ENCODE measurements at places on chromosomes 16 and 17.
A peak's percentile ranks its signal among the peaks of the same experiment; 100 is the strongest.

DNA sequence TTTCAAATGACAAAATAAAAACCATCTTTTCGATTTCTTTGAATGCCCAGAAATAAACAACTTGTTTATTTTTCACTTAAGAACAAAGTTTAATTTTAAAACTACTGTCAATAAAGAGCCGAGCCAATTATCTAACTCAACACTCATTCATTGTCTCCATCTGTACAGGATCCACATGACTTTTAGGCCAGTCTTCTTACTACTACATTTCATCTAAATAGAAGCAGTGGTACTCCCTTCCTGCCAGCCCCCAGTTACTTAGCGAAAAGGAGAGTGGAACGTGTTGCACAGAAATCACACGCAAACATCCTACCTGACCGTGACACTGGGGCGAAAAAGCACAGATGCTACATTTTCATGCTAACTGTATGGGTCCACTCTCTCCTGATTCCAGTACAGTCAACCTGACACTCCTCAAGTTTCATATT is 1.2 kb downstream of the GNA13 start:
- no peak for DNase-seq

DNA sequence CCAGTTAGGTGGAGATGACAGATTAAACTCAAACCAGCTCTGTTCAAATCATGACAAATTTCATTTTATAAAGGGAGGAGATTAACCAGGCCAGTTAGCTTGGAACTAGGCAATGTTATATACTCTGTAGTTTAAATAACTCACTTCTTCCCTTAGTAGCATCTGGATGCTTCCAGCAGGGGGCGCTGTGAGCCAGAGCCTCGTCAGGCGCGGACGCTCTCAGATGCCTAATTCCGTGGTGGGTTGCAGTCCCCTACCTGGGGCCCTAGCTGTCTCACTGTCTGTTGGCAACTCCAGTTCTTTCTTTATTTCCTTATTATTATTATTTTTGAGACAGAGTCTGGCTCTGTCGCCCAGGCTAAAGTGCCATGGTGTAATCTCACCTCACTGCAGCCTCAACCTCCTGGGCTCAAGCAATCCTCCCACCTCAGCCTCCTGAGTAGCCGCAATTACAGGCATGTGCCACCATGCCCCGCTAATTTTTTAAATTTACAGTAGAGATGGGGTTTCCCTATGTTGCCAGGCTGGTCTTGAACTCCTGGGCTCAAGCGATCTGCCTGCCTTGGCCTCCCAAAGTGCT is 17.3 kb upstream of the WFDC1 start:
- peak; percentile 52 for DNase-seq

GRCh38 chr17:11922638-11923037 is 74.6 kb downstream of the ZNF18 start:
- no peak for DNase-seq

DNA sequence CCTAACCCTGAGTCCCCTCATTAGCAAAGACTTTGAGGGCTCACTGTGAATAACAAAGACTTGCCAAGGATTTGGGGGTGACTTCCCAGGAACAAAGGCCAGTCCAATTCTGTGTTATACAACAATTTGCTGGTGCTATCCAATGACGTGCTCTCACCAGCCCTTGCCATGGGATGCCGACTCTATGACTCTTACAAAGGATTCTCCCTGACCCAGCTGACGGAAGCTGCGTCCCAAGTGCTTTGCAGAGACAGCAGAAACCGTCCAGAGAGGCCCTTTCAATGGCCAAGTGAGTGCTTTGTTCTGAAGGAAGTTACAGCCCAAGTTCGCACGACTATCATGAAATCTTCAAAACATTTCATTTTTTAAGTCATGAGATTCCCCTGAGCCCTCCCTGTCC is 345.3 kb upstream of the TNRC6C start:
- DNase-seq: no peak

- no peak for DNase-seq
Measured at GRCh38 chr17:10769840-10770239, 34.1 kb downstream of the TMEM238L start.

DNA sequence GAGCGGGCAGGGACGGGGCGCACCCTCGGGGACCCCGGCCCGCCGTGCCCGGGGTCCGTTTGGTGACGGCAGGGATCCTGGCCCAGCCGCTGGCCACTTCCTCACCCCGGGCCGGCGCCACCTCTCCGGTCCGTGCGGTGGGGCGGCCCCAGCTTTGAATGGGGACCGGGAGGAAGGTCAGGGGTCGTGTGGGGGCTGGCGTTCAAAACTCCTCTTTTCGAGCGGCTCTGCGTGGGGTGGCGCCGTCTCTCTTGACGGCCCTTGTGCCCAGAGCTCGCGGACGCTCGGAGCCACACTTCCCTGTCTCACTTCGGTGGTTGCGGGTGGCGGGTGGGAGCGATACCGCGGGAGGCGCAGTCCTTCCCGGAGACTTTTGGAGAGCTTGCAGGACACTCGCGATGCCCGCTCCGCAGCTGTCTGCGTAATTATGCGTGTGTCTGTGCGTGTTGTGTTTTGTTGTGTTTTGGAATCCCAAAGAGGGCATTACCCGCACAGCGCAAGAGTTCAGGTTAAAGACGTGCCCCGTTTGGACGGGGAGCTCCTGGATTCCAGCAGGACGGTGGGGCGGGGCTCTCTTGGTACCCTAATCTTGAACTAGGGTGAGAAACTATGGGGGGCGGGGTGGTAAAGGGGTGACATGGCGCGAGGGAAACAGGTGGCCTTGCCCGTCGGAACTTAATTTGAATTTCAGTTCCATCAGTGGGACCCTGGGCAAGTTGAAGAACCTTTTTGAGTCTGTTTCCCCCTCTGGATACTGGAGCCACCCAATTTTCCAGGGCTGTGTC is 637 bp downstream of the PLCG2 start:
- peak; percentile 27 for DNase-seq

DNA sequence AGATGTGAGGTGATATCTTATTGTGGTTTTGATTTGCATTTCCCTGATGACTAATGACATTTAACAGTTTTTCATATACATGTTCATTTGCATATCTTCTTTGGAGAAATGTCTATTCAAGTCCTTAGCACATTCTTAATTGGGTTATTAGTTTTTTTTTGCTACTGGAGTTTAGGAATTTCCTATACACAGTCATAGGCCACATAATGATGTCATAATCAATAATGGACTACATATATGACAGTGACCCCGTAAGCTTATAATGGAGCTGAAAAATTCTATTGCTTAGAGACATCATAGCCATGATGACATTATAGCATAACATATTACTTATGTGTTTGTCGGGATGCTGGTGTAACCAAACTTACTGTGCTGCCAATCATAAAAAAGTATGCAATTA is 83.7 kb downstream of the ABCA8 start:
- no peak for DNase-seq

DNA sequence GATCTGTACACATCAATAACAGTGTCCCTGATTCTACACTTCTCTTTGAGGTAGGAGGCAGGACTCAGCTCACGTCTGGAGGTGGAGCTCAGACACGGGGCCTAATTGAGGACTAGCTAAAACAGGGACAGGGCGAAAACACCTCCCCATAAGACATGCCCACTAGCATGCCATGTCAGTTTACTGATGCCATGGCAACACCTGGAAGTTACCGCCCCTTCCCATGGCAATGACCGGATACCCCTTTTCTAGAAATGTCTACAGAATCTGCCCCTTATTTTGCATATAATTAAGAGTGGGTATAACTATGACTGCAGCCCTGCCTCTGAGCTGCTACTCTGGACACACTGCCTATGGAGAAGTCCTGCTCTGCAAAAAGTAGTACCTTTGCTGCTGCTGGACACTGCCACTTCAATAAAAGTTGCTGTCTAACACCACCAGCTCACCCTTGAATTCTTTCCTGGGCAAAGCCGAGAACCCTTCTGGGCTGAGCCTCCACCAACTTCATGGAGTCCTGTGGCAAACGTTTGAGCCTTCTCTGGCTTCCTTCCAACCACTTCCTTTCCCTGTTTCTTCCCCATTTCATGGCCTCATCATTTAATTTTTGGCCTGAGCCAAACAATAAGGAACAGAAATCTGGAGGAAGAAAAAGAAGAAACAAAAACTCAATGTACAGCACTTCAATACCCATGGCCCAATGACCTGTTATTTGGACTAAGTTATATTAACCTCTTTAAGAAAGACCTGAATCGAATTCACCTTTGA is 21.0 kb downstream of the PHB1 start:
- DNase-seq: peak; percentile 26

DNA sequence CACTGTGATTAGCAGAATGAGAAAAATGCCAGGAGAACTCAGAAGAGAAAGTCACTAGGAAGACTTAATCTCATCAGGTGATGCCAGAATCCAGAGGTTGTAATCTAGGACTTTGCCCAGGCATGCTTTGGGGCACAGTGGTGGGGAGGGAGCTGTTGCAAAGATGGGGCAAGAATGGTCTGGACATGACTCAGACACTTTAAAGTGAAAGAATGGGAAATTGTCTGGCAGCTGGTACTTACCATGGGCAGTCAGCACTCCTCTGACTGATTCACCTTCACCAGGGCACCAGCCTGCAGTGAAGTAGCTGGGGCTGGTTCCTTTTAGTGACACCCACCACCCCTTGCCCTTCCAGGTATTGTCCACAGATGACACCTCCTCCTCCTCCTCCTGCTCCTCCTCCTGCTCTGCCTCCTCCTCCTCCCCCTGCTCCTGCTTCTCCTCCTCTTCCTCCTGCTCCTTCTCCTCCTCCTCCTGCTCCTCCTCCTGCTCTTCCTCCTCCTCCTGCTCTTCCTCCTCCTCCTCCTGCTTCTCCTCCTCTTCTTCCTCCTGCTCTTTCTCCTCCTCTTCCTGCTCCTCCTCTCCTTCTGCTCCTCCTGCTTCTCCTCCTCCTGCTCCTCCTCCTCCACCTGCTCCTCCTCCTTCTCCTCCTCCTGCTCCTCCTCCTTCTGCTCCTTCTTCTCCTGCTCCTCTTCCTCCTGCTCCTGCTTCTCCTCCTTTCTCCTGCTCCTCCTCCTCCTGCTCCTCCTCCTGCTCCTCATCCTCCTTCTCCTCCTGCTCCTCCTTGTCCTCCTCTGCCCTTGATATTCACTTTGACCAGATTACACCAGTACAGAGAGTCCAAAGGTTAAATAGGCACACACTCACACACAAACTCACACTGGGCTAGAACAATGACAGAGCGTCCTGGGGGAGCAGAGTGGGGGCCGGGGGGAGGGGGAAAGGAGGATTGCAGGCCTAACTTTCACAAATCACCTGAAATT is at the start of gene CHD9NB:
CHD9NB (minus strand) TSS at position 379 of the 983 bp plus-strand sequence. CDS start 8,739 bp downstream, outside the sequence.
- peak; percentile 46 for DNase-seq

DNA sequence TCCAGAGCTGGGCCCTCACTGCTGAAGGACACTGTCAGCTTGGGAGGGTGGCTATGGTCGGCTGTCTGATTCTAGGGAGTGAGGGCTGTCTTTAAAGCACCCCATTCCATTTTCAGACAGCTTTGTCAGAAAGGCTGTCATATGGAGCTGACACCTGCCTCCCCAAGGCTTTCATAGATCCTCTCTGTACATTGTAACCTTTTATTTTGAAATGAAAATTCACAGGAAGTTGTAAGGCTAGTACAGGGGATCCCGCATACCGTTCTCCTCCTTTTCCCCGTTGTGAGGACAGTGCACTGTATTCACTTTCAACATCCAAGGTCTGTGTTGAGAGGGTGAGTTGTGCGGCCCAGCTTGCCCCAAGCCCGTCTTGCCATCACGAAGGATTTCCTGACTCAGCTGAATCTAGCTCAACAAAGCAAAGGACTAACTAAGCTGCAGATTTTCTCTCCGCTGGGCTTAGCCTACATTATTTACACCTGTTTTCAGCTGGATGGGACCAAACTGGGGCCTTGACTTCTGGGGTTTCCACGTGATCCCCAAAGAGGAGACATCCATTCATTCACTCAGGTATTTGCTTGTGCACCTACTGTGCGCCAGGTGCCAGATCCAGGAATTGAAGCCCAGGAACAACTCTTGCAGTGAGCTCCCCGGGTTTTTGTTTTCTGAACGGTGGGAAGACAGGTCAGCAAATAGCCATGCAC is 5.2 kb upstream of the TMEM235 start:
- no peak for DNase-seq

DNA sequence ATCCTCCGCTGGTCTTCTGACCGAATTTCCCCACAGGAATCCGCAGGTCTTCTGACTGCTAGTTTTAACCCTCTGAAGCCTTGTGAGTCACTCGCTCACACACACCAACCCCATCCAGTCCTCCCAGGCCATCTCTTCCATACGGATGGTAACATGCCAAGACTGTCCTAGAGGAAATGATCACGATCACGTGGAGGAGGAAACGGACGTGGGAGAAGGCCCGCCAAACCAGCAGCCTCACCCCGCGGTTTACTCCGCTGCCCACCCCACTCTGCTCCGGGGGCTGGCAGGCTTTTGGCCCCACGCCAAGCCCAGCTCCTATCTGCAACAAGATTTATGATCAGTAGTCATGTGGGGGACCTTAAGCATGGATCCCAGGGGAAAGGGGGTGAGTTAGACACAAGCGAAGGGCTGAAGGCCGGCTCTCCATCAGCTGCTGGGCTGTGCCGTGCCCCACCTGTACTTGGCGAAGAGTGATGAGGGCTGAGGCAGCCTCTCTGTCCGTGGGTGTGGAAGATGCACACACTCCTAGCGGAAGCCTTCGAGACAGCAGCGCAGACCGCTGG is 1.5 kb upstream of the FAAP100 start:
- peak; percentile 60 for DNase-seq

GRCh38 chr17:35160354-35161201 is 13.0 kb downstream of the UNC45B start:
- no peak for DNase-seq

GRCh38 chr16:79107301-79107700 is 493.2 kb downstream of the MAF start:
- no peak for DNase-seq

DNA sequence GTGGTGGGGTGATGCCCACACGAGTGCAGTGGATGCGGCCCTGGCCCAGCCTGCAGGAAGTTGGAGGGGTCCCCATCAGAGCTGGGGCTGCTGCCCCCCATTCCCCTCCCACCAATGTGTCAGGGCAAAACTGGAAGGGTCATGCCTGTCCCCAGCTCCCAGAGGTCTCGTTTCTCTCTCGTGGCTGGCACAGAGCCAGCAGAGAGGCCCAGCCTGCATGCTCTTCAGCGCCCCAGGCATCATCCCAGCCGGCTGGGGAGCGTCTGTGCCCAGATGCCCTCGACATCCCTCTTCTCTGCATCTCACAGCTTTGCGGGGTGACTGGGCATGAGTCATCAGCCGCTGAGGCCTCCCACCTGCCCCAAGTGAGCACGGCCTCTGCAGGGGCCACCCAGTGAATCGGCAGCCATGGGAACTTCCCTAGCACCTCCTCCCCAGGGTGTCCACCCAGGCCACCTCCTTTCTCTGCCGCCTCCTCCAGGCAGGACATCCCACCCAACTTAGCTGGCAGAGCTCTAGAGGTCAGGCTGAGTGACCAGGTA is 9.8 kb upstream of the CSNK1D start:
- DNase-seq: no peak

DNA sequence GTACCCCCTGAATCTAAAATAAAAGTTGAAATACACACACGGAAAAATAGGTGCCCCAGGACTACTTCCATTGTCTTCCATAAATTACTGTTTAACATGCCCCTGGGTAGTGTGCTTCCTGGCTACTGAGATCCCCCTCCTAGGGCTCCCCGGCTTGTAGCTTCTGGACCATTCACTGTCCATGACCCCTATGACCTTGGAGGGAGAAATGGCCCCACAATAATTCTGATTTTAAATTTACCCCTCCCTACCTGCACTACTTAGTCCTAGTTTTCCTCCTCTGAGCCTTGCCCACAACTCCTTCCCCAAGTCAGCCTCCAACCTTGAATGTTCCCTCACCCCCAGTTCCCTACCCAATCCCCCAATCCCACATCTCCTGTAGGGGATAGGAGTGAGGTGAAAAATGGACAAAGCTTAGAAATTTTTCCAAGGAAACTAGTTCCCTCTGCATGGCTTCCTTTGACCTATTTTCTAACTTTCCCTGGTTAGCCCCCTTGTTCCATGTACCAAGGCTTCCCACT is 9.5 kb upstream of the MSL1 start:
- no peak for DNase-seq

GRCh38 chr16:51708861-51709260 is 557.8 kb upstream of the SALL1 start:
- no peak for DNase-seq

Measured in heart left ventricle (tissue), 16 donors.